ENCODE measurements at places on chromosomes 7 and 10.

DNA sequence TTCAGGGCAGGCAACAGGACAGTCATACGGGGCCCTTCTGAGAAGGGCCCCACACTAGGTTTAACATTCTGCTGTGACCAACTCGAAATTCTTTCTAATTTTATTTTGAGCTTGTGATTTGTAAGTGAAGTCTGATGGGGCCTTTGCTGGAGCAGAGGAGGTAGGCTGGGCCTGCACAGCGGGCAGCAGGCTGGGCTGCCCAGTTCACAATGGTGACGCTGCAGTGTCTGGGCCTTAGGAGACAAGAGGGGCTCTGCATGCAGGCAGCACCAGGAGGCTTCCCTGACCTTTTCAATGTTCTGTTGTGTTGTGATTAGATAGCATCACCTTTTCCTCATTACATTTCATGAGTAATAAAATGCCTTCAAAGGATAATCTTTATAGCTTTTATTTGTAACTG is 175.1 kb downstream of the CXCL12 start:
- no peak for DNase-seq

GRCh38 chr7:78968951-78969350 is 484.5 kb downstream of the MAGI2 start:
- DNase-seq = no peak

DNA sequence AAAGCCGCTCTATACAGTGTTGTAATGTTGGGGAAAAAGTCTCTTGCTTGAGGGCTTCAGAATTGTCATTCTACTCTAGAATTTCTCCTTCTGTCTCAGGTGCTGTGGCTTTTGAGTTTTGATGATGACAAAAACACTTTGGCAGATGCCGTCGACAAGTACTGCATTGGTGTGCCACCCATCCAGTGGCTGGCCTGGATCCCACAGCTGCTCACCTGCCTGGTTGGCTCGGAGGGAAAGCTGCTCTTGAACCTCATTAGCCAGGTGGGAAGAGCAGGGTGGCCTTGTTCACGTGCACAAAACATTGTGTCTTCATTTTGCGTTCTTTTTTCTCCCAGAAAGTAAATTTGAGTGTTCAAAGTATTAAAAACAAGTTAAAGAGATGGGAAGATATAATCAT is 112.0 kb downstream of the TRRAP start:
- DNase-seq = no peak

GRCh38 chr10:97481071-97481470 is 17.2 kb downstream of the MMS19 start:
- no peak for DNase-seq

DNA sequence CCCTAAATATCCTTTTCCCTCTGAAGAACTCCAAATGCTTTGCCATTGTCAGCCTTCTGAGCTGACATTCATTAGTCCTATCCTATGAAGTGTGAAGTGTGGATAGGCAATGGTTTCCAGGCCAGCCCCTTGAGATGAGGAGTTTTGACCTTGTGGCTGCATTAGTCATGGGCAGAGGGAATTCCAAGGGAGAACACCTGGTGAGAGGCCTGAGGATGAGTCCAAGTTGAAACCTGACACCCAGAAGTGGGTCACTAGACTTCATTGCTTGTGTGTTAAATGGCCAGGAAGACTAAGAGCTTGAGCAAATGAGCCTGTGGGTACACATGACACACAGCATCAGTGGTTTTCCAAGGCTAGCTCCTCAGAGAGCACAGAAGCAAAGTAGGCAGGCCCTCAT is 260.8 kb downstream of the SKAP2 start:
- DNase-seq = no peak

DNA sequence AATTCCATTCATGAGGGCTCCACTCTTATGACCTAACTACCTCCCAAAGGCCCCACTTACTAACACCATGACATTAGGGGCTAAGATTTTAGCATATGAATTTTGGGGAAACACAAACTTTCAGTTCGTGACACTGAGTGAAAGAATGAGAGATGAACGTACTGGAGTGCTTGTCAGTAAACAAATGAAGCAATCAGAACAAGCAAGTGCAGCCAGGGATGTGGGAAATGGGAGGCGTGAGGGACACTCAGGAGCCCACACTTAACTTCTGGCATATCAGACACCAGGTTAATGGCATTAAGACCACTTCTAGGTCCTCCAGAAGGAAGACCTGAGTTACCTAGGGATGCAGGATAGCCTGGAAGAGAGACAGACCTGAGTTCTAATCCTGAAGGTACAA is 2.3 kb upstream of the MDFIC start:
- DNase-seq = no peak

GRCh38 chr7:44112231-44112996 is 8.3 kb downstream of the AEBP1 start:
- no peak for DNase-seq

- peak; percentile 23 for DNase-seq
Measured at GRCh38 chr10:83373671-83374070, 765.6 kb upstream of the GHITM start.
